AG04449 (cell line): ENCODE measurements at places on chromosomes 13 and 19.

DNA sequence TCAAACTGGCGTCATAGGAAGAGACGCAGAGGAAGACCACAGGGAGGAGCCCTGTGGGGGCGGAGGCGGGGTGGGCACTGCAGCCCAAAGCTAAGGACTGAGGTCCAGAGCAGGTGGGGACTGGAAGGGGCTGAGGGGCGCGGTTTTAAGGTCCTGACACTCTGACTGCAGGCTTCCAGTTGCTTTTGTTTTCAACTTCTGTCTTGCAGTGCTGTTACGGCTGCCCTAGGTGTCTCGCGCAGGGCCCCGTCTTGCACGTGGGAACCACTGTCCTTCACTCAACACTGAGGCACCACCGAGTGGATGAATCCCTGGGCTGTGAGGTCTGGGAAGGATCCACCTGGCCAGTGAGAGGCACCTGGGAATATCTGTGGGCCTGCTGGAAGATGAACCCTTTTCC lies 76.0 kb downstream of the TEX29 start:
- no peak for DNase-seq

- DNase-seq = no peak
Observed at GRCh38 chr13:109205315-109205714, 575.9 kb downstream of the MYO16 start.

DNA sequence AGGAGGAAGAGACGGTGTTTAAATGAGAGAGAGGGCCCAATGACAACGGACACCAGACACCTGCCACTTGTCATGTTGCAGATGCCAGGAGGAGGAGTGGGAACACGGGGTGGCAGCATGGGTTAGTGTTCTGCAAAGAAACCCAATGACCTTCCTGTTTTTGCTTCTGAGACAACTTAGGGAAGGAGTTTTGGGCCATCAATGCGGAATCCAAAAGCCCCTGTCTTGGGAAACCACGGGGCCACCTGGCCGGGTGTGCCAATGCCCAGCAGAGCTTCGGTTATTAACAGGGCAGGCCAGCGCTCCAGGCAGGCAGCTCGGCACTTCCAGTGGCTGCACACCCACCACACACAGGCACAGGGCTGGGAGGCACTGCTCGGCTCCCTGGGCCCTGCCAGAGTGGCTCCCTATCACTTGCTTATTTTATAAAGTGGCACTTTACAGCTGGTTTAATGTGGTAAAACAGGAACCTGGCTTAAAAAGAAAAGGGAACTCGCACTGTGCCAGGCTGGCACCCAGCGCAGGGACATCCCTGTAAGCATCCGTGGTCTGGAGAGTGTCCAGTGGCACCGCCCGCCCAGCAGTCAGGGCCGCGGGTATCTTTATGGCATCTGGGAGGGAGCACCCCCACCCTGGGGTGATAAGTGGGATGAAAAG lies 19.1 kb downstream of the ELL start:
- no peak for DNase-seq

DNA sequence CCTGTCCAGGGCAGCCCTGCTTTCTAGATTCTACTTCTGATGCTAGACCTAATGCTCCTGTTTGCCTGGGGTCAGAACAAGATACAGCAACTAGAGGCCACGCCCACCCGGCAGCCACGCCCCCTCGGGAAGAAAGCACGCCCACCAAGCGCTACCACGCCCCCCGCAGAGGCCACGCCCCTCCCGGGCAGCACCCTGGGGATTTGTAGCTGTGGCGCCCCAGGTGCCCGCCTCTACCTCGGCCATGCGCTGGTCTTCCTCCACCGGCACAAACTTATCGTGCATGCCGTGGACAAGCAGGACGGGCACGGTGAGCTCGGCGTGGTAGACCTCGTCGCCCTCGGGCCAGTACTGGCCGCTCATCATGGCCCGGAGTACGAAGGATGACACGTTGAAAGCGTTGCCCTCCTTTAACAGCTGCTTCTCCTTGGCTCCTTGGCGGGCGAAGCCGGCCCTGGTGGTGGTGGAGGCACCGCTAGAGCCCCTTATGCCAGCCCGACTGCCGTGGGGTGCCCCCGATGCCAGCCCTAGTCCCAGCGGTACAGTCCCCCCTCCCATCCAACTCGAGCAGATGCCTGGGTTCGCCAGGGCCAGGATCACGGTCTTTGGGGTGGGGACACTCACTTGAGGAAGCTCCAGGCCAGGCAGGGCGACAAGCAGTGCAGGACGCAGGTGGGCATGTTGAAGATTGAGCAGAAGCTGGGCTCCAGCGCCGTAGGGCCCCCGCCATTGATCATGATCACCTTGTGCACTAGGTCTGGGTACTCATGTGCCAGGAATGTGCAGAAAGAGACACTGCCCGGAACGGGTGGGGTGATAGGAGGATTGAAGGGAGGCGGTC lies 9.0 kb downstream of the ABHD8 start:
- DNase-seq = no peak

GRCh38 chr13:53200498-53201453 lies 172.2 kb downstream of the OLFM4 start:
- no peak for DNase-seq

GRCh38 chr19:38229585-38230073 lies 5.6 kb upstream of the DPF1 start:
- DNase-seq = no peak

DNA sequence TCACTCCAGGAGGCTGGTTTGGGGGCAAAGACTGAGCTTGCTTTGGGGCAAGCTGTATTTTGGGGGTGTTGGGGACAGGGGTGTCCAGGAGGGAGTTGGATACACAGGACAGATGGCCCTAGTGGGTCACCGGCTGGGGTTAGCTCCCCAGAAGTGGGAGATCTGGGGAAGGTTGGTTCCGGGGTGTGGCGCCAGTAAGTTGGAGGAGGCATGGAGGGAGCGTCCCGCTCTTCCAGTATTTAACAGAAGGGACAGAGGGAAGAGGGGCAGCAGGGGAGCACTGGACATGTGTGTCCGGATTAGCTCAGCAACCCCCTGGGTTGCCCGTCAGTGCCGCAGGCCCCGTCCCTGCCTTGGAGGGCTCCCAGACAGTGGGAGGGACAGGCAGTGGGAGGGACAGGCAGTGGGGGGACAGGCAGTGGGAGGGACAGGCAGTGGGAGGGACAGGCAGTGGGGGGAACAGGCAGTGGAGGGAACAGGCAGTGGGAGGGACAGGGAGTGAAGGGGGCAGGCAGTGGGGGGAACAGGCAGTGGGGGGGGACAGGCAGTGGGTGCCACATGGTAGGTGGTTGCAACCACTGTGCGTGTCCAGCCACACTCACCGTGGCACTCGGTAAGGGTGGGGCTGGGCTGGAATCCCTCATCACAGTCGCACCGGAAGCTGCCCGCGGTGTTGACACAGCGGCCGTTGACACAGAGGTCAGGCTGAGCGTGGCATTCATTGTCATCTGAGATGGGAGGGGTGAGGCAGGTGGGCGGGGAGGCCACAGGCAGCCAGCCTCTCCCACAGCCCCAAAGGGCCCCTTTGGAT lies 33.2 kb downstream of the CCL25 start:
- no peak for DNase-seq

DNA sequence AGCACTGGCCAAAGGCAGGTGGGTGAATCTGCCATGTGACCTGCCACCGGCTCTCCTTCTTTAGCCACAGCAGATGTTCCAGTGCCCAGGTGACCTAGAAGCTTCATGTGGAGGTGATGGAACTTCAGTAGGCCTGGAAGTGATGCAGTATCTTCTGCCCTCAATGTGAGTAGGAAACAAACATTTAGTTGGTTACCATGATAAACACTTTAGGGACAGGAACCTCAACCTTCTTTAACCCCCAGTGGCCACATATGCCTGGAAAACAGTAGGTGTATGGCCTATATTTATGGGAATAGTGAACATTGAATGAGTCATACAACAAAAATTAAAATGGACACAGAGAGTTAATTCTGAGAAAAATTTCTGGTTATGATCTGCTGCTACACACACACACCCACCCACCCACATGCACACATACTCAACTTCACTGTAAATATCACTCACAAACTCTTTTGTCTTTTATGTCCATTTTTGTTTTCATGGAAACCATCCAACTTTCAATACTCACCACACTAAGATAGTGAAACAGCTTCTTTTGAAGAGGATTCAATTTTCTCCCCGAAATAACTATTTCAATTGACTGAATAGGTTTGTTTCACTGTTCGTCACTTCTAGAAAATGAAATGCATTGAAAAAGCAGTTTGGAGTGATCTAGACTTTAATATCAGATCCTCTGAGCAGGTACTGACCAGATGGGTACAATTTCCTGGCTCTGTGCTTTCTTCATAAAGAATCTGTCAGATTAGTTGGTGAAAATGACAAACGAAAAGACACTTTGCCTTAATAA lies 97.3 kb downstream of the STARD13 start:
- DNase-seq = no peak
